Stimulated activated CD8-positive, alpha-beta memory T cell treated with anti-CD3 and anti-CD28 coated beads, Interleukin-4, amount 100 ng/mL, for 4 hours (primary cell): ENCODE measurements at places on chromosomes 5 and 9.

GRCh38 chr5:181120761-181121160 is 10.2 kb downstream of the OR2V1 start:
- no peak for DNase-seq

GRCh38 chr5:2710910-2711309 is 40.6 kb downstream of the IRX2 start:
- DNase-seq, result no peak

GRCh38 chr5:153352685-153353219 is 137.7 kb upstream of the GRIA1 start:
- DNase-seq, result peak; percentile 2

DNA sequence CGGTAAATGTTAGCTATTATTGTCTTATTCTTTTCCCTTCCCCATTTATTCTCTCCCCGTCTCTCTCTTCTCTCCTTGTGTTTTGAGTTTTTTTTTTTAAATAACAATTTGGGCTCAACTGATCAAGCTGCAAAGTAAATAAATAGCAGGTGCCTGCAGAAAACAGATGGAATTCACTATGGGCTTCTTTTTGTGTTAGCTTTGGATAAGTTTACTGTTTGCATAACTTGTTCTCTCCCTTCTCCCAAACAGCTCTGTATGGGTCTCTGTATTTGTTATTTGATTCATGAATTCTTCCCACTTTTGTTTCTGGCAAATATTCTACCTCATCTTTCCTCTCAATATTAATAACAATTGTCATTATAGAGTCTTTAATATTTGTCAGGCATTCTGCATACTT is 111.8 kb upstream of the ASTN2 start:
- DNase-seq, result no peak

- no peak for DNase-seq
These were observed 1.9 kb downstream of the PCSK5 start for GRCh38 chr9:75892216-75892911.

- DNase-seq, result no peak
These were observed 32.0 kb downstream of the SLC46A2 start for GRCh38 chr9:112858625-112859147.

DNA sequence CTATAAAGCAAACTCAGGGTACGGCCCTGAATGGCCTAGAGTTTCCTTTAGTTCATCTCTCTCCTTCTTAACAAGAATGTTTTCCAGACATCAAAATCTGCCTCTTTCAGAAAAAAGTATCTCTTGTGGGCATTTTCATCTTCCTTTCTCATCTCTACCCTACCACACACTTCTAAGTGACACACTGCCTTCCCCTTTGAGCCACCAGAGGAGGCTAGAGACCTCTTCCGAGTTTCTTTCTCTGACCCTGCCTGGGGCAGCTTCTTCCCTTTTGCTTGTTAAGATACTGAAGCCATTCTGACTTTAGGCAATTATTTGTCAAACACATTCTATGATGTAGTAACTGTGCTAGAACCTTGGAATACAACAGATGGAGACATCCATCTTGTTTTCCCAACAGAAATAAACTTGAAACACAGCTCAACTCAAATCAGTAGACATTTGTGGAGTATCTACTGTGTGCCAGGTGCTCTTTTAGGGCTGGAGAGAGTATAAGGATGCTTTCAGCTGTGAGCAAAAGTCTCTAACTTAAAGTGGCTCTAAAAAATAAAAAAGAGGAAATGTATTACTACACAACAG is 8.6 kb upstream of the SV2C start:
- DNase-seq, result no peak

DNA sequence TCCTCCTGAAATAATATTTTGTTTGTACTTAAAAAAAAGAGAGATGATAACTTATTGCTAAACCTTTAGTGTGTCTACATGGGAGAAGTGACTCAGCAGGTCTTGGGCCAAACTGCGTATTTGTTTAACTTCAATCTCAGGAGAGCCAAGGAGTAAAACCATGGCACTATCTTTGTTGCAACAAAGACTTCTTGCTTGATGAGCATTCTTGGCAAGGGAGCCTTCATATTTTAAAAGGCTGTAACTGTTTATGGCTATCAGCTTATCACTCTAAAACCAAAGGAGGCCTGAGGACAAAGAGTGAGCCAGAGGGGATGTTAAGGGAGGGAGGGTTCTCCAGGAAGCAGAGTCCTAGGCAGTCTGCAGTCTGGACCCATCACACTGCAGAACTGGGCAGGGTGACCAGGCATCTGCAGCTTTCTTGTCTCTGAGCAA is 216.2 kb upstream of the S1PR3 start:
- DNase-seq, result no peak

DNA sequence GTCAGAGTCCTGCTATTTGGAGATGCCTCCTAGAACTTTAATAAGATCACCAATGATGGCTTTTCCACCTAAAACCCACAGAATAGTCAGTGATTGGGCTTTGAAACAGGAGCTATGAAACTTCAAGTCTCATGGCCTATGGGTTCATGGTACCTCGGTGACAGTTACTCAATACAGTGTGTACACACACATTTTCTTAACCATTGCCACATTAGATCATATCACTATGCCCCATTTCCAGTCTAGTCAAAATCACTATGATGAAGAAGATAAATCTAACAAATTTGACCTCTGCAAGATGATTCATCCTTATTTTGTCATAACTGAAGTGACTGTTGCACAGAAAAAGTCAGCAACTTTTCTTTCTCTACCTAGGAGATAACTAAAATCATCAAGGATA is 86.8 kb upstream of the OR13F1 start:
- DNase-seq, result no peak
